Heart left ventricle (tissue), 16 donors: ENCODE measurements at places on chromosomes 3 and 15.
A peak's percentile ranks its signal among the peaks of the same experiment; 100 is the strongest.

DNA sequence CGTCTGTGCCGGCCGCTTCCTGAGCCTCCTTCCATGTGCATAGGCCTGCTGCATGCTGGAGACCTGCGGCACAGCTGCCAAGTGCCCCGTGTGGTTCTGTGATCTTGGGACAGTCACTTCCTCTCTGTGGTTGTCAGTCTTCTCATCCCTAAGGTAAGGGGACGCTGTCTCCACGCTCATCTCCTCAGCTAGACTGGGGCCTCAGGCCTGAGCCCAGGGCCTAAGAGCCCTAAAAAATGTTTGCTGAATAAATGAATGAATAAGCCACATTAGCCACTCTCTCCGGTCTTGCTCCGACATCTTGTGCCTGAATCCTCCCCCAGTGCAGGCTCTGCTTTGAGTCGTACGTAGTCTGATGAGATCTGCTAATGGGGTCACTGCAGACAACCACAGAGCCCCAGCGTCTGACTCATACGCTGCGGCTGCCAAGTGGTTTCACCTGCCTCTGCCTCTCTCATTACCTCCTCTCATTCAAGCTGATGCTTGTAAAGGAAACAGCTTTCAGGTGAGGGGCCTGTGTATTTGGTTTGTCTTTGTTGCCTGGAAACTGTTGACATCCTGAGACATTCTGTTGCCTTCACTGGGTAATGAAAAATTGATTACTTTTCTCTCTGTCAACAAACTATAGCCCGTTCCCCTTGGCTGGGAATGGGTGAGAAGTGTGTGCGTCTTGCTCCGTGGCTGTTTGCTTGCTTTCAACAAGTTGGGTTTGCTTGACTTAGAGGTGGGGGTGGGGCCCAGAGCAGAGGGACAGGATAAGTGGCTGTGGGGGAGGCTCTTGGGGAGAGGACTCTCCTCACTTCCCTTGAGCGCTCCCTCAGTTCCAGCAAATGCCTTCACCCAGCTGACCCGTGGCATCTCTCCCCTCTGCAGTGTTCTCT is 15.9 kb downstream of the RPLP1 start:
- no peak for DNase-seq

DNA sequence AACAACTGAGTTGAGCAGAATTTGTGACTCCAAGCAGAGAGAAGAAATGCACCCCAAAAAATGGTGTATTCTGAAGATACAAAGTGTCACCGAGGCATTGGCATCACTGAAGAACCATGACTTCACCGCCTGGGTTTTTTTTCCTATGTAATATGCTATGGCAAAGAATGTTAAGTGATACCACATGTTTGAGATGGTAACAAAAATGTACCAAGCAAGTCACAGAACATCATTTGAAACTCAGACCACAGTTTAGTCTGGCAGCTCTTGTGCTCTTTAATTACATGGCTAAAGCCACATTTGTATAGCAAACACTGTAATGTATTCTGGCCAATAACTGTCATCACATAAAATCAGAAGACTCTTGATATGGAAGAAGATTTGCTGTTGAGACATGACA is 323.5 kb downstream of the ULK4 start:
- DNase-seq: no peak

GRCh38 chr3:121243208-121243607 is 302.6 kb downstream of the POLQ start:
- DNase-seq: no peak

- DNase-seq: peak; percentile 64
Measured at GRCh38 chr3:133927540-133928066, 31.9 kb upstream of the RAB6B start.

DNA sequence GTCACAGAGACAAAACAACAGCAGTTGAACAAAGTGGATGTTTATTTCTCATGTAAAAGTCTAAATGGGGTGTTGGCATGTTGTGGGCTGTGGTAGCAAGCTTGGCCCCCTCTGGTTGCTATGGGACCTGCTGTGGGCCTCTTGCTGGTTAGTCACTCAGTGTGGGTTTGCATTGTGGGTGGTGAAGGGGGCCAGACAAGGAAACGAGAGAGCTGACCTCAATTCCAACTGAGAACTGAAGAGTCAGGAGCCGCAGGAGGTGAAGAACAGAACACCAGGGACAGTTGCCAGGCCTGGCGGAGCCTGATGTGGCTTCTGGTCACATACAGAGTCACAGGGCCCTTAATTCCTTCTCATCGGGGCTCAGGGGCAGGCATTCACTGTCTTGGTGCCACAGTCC is 1.9 kb upstream of the ADPGK start:
- no peak for DNase-seq

GRCh38 chr3:119559441-119559963 is at the start of gene CD80:
Gene CD80, minus strand, starts transcription at chr3:119559614. Its CDS starts 1,886 bp downstream, at chr3:119557728.
- DNase-seq: peak; percentile 61

GRCh38 chr15:76135516-76135915 is 75.7 kb downstream of the TMEM266 start:
- DNase-seq: no peak
